ENCODE measurements at places on chromosomes 11 and 22.

- peak; percentile 67 for DNase-seq
Observed at GRCh38 chr11:111836721-111837120, 34.7 kb downstream of the ALG9 start.

GRCh38 chr22:33139937-33140336 is 81.8 kb upstream of the SYN3 start:
- DNase-seq: no peak

DNA sequence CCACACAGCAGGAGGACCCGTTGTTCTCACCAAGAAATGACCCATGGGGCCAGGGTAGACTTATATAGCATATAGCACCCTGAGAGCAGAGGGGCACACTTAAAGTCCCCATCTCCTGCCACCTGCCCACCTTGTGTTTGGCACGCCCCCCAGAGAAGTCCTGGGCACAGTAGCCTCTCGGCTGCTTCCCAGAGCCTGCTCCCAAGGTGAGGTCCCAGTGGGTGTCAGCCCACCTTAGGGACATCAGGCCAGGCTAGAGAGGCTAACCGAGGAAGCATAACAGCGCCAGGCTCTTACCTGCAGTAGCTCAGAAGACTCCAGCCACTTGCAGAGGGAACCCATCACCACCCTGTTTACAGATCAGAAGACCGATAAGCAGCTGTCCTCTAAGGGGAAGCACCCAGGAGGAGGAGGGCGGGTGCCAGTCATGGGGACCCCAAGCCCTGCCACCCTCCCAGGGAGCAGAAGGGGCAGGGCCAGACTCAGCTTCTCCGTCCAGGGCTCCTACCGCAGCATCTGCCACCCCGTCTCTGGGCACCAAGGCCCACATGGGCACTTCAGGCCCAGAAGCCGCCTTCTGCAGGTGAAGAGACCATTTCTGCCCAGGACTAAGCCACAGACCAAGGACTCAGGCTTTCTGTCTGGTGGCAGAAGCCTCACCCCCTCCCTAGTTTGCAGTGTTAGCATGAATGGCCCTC is 34.9 kb upstream of the HMOX1 start:
- no peak for DNase-seq

GRCh38 chr11:19345519-19345847 is 104.7 kb upstream of the E2F8 start:
- no peak for DNase-seq

GRCh38 chr22:32625985-32626384 is 151.4 kb downstream of the FBXO7 start:
- DNase-seq: no peak

- peak; percentile 22 for DNase-seq
Observed at GRCh38 chr11:79332017-79332416, 108.8 kb downstream of the TENM4 start.

DNA sequence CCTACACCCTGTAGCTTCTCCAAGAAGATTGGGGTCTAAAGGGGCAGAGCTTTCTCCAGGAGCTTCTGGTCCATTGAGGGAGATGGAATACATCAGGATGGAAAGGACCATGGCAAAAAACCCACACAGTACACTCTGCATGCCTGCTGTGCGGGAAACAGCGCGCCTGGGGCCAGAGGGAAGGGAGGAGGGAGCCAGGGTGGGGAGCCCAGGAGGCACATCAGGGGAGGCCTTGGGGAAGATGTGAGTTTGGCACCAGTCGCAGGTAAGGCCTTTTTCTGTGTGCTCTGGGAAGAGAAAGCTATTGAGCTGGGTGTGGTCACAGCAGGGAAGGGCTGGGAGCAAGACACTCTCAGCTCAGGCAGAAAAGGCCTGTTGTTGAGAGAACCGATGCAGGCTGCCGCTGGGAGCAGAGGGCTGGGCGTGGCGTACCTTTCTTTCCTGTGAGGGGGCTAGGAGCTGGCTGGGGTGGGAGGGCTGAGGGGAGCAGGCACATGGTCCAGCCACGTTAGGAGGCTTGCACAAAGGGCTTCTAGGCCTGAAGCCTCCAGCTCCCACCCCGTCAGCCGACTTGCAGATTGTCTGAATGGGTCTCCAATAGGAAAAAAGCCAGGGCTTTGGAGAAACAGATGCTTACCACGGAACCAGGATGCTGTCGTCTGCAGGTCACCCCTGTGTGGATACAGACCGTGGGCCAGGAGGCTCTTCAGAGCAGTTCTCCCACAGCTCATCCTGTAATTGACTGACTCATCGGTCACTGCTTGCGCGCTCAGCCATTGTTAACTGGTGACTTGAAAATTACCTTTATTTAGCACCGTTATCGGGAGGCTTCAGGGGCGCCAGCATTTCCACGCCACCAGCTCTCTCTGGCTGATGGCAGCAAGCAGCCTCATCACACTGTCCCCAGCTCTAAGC is 237.3 kb downstream of the ST3GAL4 start:
- no peak for DNase-seq

DNA sequence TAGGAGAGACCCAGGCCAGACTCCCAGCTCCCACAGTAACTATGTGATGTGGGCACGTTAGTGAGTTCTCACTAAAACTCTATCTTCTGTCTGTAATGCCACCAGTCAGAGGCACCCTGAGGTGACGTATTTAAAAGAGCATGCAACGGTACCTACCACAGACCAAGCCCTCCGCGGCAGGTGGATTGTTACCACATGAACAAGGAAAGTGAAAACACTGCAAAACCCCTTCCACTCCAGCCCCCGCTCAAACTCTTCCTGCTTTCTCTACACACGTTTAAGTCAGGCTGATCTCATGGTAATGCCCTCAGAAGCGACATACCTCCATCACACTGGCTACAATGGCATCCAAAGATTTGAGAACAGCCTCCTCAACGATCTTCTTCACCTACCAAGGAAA is 36.7 kb downstream of the SERPIND1 start:
- DNase-seq: no peak

GRCh38 chr22:27839057-27839660 is 37.6 kb upstream of the MN1 start:
- DNase-seq: no peak

- DNase-seq: no peak
Observed at GRCh38 chr11:67433536-67434394, 3.7 kb downstream of the PTPRCAP start.

Measured in astrocyte of the spinal cord (primary cell).